Stimulated activated memory B cell treated with anti-CD40 and anti-IgM and Interleukin-4, amounts not matched to agents 10 μg/mL and 1 μg/mL and 100 μg/mL, for 72 hours (primary cell): ENCODE measurements at places on chromosomes 13 and 19.

DNA sequence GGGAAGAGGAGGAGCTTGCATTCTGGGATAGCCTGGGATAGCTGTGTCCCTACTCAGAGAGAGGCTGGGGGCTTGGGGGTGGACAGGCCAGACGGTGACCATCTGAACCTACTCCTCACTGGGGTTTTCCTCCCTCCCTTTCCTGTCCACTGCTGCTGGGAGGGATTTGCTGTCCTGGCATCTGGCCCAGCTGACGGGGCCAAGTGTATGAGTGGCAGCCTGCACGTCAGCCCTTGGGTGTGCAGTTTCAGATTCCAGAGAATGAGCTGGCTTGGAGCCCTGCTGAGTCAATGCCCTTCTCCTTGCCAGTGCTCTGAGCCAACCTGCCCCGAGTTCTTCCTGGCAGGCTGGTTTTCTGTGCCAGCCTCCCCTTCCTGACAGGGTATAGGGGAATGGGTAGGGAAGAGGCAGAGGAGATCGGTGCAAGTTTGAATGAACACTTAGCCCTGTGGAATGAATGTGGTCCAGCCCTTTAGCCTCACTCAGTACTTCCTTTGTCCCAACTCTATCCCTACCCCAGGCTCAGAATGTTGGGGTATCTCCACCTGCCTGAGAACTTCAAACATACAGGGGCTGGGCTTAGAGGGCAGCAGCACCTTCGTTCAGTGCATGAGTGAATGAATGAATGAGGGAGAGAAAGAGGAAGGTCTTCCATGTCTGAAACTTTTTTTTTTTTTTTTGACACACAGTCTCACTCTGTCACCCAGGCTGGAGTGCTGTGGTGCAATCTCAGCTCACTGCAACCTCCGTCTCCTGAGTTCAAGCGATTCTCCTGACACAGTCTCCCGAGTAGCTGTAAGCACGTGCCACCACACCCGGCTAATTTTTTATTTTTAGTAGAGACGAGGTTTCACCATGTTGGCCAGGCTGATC is 1.8 kb upstream of the ANGPTL4 start:
- ATAC-seq = no peak

DNA sequence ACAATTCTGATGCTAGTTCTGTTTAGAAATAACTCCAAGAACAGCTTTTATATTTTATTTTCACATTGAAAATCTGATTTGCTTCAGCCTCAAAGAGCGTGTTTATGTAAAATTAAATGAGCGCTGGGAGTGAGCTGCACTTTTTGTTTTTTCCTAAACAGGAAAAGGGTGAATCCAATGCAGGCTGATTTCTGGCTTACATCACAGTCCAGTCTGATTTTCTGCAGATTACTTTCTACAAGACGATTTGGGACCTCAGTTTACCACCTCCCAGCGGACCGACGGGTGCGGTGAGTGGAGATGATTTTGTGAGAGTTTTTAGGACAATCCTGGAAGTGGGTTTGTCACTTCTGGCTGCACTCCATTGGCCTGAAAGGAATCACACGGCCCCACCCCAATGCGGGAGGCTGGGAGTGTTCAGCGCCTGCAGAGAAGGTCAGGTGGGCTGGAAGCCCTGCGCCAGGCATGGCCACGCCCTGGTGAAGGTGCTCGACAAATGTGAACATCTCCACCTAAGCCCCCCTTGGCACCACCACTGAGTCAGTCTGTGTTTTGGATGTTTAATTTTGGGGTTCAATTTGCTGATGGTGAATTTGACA is 90.1 kb downstream of the ANKRD10 start:
- no peak for ATAC-seq

- ATAC-seq = no peak
These were observed 321.0 kb downstream of the TBC1D4 start for GRCh38 chr13:75160984-75161383.

GRCh38 chr19:42394751-42395150 is 4.7 kb upstream of the CNFN start:
- no peak for ATAC-seq

DNA sequence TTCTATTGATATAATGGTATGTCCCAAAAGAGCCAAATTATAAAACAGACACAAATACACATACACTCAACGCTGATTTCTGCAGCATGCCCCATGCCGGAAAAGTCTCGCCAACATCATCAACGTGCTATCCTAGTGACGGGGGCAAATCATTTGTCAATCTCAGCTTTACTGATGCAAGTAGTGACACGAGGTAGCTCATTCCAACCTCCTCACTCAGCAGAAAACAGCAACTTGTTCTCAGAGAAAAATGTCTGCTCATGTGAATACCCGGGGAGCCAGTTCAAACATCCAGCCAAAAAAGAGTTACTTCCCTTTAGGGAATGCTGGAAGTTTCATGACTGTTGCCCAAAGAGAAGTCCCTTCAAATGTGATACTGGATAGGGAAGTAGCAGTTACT is 46.3 kb downstream of the SOX21 start:
- ATAC-seq = no peak

GRCh38 chr13:75485286-75486062 is 3.5 kb upstream of the TBC1D4 start:
- no peak for ATAC-seq
